ENCODE measurements at places on chromosomes 1 and 21.

DNA sequence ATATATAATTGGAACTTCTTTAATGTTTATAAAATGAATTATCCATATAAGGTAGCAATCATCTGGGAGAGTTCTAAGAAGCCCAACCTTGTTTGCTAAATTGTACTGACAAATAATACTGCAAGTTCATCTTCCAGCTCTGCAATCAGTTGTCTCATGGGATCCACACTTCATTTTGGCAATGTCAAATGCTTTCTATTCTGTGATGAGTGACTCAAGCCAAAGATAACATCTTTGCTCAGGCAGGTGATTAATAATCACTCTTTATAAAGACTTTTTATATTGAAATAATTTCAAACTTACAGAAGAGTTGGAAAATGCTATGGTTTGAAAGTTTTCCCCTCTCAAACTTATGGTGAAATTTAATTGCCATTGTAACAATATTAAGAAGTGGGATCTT lies 67.2 kb downstream of the SLC44A5 start:
- DNase-seq: no peak

DNA sequence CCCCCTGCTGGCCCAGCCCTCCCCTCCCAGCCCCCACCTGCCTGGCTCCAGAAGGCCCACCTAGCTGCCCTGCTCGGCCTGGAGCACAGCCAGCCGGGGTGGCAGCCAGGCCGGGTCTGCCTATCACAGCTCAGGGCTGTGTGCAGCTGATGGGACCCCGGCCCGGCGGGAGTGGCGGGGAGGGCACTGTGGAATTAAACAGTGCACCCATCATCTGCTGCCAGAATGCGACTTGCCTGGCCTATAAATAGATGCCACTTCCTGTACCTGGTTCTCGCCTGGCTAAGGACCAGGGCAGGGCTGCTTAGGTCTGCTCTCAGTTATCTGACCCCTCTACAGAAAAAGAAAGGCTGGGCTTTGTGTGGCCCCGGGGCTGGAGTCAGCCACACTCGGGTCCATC lies 98.2 kb upstream of the VAMP3 start:
- no peak for DNase-seq

DNA sequence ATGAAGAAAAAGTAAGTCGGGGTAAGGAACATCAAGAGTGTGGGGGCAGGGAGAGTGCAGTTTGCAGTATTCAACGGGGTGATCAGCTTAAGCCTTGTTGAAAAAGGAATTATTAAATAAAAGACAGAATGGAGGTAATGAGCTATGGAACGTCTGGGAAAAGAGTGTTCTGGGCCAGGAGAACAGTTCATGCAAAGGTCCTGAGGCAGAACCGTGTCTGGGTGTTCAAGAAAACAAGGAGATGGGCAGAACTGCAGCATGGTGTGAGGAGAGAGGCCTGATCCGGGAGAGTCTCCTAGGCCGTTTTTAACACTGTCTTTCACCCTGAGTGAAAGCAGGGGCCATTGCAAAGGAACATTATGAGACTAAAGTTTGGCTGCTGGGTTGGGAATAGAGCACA lies 20.2 kb downstream of the OVGP1 start:
- no peak for DNase-seq

- no peak for DNase-seq
These were observed 60.5 kb downstream of the SYT2 start for GRCh38 chr1:202649553-202650392.

DNA sequence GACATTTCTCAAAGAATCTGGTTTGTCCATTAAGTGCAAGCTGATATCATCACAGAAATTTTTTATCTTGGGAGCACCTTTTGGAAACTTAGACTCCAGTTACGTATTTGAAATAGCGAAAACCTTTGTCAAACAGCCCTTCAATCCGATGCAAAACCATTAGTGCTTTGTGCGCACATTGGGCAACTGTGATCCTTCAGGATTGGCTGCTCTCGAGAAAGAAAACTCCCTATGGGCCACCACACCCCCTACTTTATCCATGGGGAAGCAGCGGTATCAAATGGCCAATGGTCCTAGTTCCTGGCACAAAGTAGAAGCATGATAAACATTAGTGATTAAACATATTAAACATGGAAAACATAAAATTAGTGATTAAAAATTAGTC lies 16.0 kb upstream of the CD55 start:
- no peak for DNase-seq

DNA sequence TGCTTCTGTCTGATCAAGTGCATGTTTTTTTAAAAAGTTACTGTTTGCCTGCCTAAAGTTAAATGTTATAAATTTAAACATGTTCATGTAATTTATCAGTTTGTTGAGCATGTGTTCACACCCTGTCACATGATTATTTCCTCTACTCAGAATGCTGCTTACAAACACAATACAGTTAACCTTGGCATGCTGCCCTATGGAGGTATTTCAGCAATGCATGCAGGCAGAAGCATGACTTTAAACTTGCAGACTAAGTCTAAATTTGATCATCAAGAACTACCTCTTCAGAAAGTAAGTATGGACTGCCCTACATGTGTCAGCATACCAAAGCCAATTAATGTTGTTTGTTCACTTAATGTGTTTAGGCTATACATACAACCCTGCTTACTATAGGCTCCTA lies 161.6 kb downstream of the LRRC40 start:
- DNase-seq: no peak

GRCh38 chr21:28822123-28822399 lies 170.6 kb downstream of the LTN1 start:
- no peak for DNase-seq
